ENCODE measurements at places on chromosomes 16 and 17.

DNA sequence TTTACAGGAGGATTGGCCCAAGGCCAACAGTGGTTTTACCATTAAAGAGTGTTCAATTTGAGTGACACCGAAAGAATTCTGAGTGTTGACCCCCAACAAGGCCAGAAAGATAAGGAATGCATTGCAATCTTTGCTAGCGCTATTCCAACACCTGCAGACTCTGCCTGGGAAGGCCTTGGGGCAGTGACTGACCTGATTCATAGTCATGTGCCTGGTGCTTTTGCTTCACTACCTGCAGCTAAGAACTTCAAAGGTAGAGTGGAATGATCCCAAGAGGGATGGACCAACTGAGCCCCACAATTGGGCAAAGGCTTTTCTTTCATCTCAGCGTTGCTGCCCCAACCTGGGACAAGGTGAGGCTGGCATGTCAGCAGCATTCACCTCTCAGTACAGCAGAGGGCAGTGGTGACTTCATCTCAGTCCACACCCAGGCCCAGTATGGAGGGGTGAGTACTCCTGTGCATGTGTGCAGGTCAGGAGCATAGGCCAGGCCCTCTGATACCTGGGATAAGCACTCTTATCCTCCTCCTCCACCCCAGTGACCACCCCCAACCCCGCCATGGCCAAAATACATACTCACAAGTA lies 149.6 kb upstream of the GNAO1 start:
- no peak for DNase-seq

DNA sequence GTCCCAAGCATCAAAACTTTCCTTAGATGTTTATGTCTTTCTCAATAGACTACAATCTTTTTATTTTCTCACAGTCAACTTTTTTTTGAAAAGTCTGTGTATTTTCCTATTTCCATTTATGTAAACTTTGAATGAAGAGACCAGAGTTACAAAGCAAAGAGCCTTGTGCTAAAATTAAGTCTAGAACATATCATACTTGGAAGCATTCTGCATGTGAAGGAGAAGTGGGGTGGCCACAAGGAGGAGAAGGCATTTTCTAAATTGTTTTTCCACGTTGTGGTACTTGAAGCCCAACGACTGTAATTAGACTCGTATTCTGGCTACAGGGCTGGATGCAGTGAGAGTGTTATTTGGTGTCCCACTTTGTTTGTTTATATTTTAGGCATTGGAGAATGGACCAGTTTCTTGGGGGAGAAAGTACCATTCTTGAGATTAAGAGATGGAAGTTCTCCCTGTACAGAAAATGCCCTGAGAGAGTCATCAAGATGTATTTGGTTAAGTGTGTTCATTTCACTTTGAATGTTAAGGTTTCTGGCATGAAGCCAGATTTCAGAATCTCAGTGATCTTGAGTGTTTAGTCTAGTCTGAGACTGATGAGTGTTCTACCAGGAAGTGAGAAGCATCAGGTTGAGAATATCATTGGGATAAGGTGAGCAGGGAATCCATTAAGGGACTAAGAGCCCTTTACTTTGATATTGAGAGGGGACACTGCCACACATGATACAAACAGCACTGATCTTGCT lies 71.6 kb downstream of the MAP2K6 start:
- DNase-seq: no peak

DNA sequence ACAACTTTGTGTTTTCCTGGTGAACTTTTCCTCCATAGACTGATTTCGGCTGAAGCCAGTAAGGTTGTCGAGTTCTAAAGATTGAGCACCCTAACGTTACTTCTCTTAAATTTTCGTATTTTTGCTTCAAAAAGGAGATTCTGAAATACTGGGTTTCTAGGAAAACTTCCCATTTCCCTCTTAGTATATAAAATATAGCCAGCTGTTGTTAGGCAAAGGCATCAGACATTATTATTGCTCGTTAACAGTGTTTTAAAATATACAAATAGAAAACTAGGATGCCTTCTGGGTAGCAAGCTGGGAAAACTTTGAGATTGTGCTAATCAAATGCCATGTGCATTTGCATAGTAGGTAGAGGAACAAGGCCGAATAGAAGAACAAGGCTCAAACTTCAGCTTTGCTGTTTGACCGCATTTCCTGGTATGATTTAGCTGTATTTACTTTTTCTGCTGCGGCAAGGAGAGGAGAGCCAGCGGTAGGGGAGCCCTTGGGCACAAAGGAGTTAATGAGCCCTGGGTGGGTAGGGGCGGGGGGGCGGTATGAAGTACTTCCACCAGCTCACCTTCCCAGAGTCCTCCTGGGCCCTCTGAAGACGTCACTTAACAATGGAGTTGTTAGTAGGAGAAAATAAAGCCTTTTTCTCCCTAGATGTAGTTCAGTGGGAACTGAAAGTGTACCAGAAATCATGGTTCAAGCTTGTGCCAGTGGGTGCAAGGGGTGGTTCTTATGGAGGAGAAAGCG lies 151.9 kb downstream of the MSI2 start:
- DNase-seq: no peak

DNA sequence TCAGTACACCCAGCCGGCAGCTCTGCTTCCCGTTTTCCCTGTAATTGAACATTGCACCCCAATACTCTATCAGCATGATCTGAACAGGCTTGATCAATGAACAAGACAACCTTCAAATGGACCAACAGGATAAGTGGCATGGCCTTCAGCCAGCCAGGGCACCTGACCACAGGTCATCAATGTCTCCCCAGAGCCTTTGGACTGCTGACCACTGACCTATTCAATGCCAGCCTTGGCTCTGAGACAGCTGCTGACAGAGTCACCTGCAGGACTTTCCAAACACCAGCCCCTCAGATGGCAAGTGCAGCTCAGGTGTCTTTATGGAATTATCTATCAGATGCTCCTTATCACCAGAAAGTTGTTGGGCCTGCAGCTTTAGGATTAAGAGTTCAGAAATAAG lies 462.9 kb upstream of the ASIC2 start:
- no peak for DNase-seq

- no peak for DNase-seq
Observed at GRCh38 chr17:44905006-44906000, 6.1 kb upstream of the EFTUD2 start.

DNA sequence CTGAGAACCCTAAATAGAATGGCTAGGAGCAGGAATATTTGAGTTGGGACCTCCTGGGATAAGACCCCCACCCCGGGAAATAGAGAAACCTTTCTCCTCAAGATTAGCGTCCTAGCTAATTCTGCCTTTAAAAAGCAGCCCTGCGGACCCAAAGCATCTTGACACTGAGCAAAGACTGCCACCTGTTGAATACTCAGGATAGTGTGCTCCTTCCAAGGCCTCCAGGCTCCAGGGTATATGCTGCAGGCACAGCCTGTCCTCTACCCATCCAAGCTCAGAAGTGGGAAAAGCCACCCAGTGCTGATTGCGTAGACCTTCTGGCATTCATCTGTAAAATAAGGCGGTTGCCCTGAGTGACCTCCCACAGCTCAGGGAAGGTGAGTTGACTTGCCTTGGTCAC lies 456.2 kb upstream of the DYNLRB2 start:
- DNase-seq: no peak

DNA sequence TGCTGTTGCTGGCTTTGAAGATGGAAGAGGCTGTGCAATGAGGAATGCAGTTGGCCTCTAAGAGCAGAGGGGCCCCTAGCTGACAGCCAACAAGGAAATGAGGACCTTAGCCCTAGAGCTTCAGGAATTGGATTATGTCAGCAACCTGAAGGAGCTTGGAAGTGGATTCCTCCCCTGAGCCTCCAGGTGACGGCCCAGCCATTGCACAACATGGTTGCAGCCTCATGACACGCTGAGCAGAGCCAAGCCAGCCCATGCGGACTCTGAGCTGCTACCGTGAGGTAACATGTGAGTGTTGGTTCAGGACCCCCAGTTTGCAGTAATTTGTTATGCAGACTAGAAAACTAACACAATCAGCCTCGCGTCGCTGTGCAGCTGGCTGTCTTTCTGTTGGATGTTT lies 20.2 kb downstream of the CCDC42 start:
- no peak for DNase-seq

DNA sequence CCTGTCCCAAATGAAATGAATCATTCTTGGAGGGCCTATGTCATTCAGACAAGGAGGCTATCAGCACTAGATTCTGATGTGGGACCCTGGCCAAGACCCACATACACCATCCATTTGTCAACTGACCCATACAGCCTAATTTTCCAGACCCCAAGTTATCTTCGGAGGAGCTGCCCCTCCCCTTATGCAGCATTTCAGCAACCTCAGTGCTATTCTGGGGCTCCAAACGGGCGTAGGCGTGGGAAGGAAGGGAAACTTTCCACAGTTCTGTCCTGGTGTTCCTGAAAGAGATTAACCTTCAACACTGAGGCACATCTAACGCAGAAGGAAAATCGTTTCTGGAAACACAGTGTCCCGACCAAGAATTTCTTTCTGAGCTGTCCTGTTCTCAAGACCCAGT lies 86.7 kb downstream of the MYH11 start:
- DNase-seq: no peak

DNA sequence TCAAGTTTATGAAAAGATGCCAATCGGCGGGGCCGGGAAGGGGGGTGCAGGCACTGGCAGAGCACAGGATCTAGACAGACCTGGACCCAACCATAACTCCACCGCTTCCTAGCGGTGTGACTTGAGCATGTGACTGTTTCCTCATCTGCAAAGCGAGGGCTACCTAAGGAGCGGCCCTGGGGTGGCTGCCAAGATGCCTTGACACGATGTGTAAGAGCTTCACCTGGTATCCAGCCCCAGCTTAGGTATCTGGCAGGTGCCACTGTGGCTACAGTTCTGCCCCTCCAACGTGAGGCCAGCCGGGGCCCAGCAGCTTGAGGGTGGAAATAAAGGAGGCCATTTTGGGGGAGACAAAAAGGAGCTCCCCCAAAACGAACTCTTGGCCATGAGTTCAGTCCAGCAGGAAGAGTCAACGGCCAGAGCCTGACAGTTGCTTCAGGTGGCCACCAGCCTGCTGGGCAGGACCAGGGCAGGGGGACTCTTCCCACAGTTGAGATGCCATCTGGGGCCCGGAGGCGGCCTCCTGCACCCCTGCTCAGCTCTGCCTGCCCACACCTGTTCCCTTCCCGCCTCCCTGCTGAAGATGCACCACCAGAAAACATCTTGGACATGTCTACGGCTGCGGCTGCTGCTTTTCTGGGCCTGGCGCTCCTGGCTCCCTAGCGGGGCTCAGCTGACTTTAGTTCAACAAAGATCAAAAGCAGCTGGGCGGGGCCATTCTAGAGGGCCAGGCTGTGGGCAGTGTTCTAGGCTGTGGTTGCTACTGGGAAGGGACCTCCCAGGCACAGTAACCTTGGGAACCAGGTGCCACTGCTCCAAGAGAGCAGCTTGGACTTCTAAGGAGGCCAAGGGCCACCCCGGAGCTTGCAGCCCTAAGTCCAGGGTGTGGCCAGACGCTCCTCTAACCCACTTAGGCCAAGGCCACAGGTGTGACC lies 3.4 kb upstream of the MTSS2 start:
- no peak for DNase-seq

All from anterior cingulate cortex (tissue), 58 donors.